ENCODE measurements at places on chromosomes 3 and 15.

DNA sequence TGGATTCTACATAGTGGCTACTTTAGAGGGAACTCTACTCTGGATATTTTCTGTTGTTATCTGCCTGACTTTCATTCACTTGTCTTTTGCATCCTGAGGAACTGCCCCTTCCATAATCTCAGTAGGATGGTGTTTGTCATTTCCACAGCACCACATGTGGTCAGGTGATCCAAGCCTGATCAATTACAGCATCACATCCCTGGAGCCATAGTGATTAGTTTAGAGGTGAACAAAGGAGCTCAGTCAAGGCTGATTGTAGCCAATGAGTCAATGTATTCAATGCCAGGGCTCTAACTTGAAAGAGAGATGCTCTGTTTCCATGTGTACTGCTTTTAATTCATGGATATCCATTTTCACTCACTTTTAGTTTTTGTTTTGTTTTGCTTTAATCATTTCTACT lies 478.7 kb upstream of the ADAMTS9 start:
- no peak for DNase-seq

DNA sequence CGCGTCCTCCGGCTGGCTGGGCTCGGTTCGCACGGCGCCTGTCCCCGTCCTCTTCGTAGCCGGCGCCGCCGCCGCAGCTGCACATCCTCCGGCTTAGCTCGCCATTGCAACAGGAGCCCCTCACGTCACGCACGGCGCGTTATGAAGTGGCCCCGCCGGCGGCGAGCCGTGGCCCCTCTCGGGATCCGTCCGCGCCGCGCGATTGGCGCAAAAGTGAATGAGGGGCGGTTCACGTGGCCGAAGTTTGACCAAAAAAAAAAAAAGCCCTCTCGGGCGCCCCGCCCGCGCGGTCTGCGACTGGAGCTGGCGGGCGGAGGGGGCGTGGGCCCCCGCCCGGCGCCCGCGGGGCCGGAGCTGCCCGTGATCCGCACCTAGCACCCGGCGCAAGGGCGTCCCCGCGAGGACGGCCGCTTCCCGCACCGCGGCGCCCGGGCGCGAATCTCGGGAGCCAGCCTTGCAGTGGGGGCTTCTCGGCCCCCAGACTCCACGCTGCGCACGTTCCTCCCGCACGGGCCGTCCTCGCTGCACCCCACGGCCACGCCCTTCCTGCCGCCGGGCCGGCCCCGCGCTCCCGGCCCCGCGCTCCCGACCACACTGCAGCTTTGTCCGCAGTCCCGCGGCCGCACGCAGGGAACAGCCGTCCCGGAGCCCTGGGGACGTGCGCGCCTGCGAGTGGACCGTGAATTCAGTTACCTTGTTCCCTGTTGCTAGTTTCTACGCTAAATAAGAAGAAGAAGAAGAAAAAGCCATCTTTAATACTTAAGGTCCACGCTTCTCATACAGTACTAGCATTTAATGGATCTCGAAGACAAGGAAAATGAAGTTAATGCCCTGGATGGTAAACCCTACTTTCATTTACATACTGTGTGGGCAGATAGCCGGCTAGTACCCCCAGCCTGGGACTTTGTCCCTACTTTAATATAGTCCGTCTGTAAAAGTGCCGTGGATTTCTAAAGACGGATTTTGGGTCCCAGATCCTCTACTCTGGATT lies at the start of gene CHSY1:
CHSY1 (minus strand) TSS at position 219 of the 991 bp plus-strand sequence. CDS start 592 bp downstream, outside the sequence.
- DNase-seq: peak; percentile 87

DNA sequence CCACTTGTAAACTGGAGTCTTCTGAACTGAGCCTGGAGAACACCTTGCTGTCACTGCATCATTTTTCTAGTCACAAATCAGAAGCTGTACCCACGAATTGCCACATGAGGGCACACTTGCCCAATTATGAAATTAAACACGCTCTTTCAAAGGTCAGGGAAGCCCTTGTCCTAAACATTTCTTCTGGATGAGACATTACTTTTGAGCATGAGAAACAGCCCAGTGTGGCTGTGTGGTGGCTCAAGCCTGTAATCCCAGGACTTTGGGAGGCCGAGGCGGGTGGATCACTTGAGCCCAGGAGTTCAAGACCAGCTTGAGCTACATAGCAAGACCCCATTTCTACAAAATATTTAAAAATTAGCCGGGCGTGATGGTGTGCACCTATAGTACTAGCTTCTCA lies 27.5 kb upstream of the CFAP161 start:
- DNase-seq: peak; percentile 72

- DNase-seq: no peak
These were observed 67.8 kb downstream of the ADAMTS9 start for GRCh38 chr3:64620020-64620419.

DNA sequence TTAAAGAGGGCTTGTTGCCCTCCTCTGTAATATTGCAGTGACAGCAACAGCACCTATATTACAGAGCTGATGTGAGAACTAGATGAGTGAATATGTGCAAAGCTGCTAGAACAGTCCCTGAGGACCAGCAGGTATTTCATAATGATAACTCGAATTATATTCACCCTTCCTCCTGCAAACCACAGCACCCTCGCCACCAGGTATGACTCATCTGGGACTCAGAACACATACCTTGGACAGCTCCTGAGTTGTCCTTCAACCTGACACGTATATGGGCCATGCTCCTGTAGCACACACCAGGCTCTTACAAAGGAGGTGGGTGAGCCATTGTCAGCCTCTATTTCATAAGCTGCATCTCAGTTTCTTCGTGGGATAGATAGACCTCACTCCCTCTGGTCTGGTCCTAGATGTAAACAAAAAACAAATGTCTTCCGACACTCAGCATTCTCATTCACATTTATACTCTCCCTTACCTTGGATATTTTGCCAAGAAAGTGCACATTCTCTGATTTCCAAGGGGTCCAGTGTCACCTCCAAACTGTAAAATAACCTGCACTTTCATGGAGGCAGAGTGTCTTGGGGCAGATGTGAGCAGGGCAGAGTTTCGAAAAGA lies 124.5 kb downstream of the TLE3 start:
- DNase-seq: no peak

GRCh38 chr15:76337059-76337695 lies 604 bp downstream of the ISL2 start:
- DNase-seq: no peak

GRCh38 chr15:31803388-31803884 lies 226.9 kb upstream of the CHRNA7 start:
- DNase-seq: no peak

DNA sequence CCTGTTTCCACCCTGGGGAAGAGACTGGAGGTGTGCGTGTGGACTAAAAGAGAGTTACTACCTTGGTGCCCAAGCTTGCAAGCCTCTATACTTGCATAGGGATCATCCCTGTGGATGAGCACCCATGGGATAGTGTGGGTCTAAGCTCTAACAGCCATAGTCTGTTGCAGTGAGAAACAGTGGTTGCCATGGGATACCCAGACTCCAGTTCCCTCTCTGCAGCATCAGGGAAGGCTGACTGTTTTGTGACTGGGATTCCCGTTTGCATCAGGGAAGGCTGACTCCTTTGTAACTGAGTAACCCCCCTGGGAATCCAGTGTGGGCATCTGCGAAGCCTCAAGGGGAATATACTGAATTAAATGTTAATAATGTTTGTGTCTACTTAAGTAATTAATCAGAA lies 196.1 kb downstream of the ZNF621 start:
- no peak for DNase-seq
